SK-MEL-5 (cell line): ENCODE measurements at places on chromosomes 16 and 17. TPM values are rescaled to one million over a fixed set of nuclear protein-coding genes. Genes with fewer than 3 reads are reported as not detected.

ASPHD1 gene
- total RNA-seq: 3.4 and 3.7 TPM in 2 replicates

DNA sequence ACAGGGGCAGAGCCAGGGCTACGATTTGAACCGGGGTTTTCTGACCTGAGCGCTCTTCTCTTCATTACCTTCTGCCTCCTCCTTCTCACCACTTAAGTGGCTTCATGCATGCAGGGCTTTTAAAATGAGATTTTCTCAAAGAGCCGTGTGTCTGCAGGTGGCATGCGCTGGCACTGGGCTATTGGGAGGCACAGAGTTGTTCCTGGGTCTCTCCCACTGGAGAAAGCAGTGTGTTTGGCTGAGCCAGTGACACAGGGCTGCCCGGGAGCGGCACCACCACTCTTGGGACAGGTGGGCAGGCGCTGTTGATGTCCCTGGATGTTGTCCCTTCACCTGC, 218.8 kb upstream of the CHMP6 start:
- no peak for DNase-seq

DNA sequence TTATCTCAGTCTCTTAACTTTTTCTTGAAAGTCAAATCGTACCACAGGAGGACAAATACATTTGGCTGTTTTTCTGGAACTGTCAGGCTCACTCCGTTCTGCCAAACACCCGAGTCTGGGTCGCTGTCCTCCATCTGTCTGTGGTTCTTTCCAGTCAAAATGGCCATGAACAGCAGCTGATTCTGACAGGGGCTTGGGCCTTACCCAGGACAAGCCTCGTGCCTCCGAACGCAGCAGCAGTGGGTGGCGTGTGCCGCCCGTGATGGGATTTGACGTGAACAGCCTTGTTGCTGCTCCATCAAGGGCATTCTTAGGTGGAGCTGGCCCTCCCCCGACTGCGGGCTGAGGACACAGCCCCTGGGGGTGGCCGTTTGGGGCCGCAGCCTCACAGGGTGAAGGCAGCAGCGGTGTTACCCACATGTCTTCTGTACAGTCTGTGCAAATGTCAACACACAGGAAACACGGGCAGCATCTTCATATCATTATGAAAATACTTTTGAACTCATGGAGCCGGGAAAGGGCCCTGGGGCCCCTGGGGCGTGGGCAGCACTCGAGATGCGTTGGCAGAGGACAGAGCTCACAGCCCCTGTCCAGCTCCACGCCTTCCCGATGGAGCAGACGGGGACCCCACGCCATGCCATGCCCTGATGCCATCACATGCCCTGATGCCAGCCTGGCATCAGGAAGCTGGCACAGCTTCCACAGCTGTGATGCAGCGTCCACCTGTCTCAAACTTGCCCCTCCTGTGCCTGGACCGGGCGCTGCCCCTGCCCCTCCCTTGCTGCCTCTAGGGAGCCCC, 8.6 kb upstream of the ACSF3 start:
- DNase-seq: peak; percentile 3

GRCh38 chr17:65402513-65403496, 158.6 kb downstream of the AXIN2 start:
- no peak for DNase-seq

- DNase-seq: no peak
Observed at GRCh38 chr16:1667271-1667670, 10.8 kb upstream of the JPT2 start.

DNA sequence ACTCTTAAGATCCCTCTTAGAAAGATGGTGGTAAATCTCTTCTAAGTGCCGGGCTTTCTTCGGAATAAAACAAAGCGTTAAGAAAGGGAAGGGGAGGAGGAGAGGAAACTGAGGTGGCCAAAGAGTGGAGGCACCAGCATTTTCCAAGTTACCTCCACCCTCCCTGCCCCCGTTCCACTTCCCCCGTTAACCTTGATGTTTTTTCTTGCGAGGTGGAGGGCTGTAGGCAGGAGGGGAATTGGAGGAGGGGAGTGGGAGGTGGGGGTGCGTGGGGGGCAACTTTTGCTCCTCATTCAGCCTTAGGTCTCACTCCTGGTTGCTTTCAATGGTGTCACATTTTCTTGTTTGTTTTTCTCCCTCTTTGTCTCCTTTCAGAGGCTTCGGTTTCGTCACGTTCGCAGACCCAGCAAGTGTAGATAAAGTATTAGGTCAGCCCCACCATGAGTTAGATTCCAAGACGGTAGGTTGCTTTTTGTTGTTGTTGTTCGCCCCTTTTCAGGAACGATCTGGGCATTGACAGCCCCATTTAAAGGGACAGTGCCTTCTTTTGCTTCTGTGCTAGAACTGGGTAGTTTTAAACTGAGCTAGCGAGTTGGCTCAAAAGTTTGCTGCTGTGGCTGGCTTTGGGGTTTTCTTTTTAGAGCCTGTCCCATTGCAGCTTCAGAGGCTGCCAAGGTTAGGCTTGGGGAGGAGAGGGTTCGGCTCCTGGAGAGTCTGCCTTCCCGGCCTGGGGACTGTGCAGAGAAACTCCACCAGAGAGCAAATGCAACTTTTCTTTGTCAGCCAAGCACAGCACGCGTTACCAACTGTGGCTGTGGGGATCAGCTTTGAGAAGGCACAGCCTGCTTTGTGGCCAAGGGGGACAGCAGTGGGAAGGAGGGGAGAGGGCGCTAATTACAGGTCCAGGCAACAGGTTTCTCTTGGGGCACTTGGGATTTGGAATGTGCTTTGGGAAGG, 1.9 kb downstream of the MSI2 start:
- DNase-seq: no peak

DNA sequence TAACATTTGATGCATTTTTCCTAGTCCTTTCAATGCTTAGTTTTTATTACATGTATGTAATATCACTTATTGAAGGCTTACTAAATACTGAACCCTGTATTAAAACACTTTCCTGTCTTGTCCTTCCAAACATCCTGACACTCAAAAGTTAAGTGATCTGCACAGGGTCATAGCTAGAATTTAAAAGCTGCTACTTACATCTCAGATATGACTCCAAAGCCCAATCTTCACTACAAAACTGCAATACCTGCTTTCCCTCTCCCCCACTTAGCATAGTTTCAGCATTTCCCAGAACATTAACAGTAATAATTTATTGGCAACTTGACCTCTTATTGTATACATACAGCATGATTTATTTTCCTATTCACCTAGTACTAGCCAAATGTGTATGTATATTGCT, 4.3 kb upstream of the TRIM37 start:
- no peak for DNase-seq

DNA sequence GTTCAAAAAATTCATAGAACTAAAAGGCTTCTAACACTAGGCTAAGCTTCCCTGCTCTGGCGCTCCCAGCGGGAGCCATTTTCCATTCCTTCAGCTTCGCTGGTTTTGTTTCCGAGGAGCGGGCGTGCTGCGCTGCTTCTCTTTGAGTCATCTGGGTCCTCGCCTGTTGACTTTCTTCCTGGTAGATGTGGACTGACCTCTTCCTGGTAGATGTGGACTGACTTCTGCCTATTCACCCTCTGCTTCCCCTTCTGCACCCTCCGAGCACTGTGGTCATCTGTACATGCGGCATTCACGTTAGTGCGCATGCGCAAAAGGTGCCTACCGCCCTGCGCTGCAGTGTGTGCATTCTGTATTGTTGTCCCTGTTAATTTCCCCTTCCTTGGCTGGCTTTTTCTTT, 40.8 kb upstream of the SEC14L1 start:
- no peak for DNase-seq

- DNase-seq: peak; percentile 89
Observed at GRCh38 chr17:16106161-16106891, 106.7 kb downstream of the TTC19 start.

DNA sequence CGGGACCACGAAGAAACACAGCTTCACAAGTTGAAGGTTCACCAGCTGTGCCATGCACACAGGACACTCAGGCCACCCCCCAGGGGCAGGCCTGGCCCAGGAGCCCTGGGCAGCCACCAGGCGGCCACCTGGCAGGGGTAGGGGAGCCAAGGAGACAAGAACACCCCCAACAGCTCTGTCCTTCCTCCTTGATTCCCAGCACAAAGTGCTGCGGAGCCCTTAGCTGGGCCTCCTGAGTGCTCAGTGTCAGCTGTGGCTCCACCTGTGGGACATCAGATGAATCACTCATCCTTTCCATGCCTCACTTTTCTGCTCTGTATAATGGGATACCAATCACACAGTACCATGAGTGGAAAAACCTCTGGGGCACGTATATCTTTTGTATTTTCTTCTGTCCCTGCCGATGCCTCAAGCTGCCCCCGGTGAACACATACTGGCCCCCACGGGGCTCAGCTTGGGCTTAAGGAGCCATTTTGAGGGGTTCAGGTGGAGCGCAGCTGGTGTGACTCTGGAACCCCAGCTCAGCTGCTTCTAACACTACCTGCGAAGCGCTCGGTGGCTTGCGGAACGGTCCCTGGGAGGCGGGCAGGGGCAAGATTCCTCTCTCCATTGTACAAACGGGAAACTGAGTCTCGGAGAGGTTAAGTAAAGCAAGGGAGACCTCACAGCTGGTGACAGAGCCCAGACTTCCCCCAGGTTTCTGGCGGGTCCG, 12.0 kb downstream of the GALK1 start:
- no peak for DNase-seq

- no peak for DNase-seq
Observed at GRCh38 chr16:58027161-58027915, 1.8 kb downstream of the MMP15 start.

DNA sequence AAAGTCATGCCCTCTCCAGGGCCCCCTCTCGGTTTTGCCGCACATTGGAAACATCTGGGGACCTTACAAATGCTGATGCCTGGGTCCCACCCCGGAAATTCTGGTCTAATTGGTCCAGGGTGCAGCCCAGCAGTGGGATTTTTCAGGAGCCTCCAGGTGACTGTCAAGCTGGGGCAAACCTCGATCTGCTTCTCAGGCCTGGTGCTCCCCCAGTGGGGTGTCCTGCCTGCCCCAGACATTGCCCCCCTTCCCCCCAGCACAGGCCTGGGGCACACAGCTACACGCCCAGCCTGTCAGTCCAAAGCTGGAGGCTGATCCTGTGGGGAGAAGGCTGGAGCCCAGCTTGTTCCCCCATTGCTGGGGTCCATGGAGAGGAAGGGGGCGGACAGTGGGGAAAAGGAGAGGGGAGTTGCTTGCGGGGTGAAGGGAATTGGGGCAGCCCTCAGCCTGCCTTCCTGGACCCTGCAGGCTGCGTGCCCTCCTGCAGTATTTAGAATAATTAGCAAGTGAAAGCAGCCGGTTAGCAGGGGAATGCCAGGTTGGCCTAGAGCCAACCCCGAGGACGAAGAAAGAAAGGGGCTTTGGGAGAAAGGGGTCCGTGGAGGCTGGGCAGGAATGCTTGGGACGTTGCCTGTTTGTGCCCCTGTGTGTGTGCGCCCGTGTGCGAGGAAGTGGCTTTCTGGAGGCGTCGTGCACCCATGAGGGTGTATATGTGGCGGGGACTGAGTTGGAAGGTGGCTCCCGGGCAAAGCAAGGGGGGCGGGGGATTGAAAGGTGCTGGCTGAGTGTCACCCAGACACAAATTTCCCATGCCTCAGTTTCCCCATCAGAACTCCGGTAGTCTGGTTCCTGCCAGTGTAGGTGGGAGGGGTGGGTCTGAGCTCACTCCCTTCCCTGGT, 5.9 kb downstream of the FOXJ1 start:
- no peak for DNase-seq

GRCh38 chr17:4162775-4163466, 19.9 kb downstream of the CYB5D2 start:
- DNase-seq: no peak

KIF18B gene
- total RNA-seq: 2.0 and 2.5 TPM in 2 replicates

GRCh38 chr17:57234061-57234738, 22.1 kb upstream of the MSI2 start:
- no peak for DNase-seq

GRCh38 chr16:84643674-84644073, 4.6 kb upstream of the KLHL36 start:
- no peak for DNase-seq

RNU2-1 gene
- not detected in 2 replicates for total RNA-seq

GRCh38 chr16:63037761-63038396, 1001.6 kb upstream of the CDH8 start:
- no peak for DNase-seq

DNA sequence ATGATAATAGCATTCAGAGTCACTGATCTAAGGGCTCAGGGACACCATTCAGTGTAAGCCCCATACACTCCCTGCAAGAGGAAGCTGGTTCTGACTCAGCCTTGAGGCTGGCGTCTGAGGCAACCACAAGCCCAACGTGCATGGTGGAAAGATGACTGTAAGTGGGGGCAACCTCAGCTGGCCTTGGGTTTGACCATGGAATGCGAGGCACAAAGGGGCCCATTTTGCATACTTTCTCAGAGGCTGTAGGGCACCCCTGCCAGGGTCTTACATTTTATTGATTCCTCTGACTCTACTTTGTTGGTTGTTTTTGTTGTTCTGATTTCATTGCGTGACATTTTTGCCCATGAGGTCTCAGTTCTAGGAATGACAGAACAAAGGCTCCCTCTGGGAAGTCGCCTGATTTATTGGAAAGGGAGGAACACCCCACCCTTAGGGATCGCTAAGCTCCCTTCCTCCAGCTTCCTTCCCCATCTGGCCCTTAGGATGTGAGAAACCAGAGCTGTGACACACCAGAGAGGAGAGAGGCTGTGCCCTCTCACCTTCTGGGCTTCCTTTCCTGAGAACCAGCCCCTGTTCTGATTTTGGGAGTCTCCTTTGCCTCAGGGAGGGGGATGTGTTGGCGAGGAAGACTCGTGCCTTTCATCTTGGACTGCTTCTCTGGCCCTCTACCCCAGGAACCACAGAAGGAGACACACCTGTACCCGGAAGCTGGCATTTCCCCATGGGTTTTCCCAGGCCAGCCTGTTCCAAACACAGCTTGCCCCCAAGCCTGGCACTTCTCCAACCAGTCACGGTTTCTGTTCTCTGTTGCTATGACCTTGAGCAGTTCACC, 5.6 kb upstream of the CIITA start:
- DNase-seq: peak; percentile 73

GRCh38 chr17:12995106-12995895, 22.5 kb downstream of the ELAC2 start:
- DNase-seq: no peak
